Stimulated activated CD8-positive, alpha-beta memory T cell treated with anti-CD3 and anti-CD28 coated beads, Interleukin-7, amount 100 ng/mL, for 1 hour (primary cell): ENCODE measurements at places on chromosomes 3 and 15.

DNA sequence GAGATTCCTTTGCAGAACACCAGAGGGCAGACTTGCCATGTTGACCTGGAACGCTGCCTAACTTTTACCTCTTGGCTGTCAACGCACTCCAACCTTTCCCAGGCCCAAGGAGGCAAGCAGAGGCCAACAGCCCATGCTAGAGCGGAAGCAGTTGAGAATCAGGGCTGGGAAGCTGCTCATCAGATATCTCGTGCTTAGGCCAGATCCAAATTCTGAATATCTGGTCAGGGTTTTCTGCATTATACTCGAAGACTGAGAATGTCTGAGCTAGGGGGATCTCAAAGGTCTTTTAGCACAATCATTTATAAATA is 2.5 kb downstream of the XIRP1 start:
- DNase-seq = peak; percentile 27

GRCh38 chr3:10192953-10193691 is 28.4 kb downstream of the IRAK2 start:
- DNase-seq = no peak

- DNase-seq = no peak
Measured at GRCh38 chr15:72284781-72285180, 12.4 kb upstream of the PARP6 start.

GRCh38 chr3:38644016-38644661 is 5.3 kb downstream of the SCN5A start:
- no peak for DNase-seq

DNA sequence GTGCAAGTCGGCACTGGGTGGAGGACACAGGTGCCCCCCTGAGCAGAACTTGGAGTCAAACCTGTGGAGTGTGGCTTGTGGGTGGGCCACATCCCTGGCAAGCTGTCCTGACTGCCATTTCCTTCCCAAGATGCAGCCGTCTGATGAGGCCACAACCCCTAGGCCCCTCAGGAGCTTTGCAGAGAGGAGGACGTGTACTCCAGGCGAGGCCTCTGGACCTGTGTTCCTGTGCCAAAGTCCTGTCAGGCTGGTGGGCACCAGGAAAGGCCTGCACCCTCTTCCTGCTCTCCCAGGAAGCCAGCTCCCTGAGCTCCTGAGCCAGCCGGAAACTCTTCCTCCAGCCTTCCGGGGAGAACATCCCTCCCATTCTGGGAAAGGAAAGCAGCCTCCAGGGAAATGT is 48.5 kb downstream of the CMTM6 start:
- no peak for DNase-seq

GRCh38 chr3:134955874-134956273 is 160.8 kb downstream of the EPHB1 start:
- DNase-seq = no peak

GRCh38 chr3:39124876-39125840 is 17.7 kb downstream of the TTC21A start:
- DNase-seq = no peak

DNA sequence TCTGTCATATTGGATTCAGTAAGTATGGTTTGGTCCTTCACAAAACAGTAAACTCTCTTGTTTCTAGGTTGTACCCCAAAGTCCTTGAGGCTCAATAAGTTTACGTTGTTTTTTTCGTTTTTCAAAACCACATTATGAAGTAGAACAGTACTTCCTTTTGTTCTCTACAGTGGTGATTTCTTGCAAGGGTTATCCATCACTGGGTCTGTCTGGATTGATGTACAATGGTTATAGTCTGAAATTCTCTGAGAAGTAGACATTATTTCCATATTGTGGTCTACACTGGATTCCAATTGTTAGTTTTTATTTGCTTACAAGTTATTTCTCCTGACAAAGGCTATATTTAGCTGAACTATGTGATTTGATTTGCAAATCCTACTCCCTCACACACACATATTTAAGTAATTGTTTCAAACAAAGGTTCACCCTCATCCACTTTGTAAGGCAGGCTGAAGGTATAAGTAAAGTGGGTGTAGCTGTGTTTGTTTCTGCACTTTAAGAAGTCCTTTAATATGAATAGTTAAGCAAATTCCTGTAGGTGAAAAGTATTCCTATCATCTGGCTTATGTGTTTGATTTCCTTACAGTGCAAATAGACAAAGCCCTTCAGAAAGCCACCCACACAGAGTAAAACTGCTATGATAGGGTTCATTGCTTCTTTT is 64.2 kb upstream of the MME start:
- no peak for DNase-seq

DNA sequence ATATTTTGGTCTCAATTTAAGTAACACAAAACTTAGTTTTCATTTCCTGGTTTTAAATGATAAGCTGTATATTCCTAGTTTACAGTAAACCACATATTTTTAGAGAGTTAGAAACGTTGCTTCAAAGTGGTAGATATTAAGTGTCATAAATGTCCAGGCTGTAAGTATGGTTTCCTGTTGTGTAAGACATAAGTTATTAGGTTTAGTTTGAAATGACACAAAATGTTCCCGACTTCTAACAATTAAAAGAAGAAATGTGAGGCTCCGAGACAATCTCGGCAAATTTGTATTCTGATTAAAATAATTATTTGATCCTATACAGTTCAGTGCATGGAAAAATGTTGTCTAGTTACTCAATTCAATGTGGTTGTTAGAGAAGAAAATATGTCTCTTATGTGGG is 387.3 kb downstream of the EPHA3 start:
- DNase-seq = no peak

DNA sequence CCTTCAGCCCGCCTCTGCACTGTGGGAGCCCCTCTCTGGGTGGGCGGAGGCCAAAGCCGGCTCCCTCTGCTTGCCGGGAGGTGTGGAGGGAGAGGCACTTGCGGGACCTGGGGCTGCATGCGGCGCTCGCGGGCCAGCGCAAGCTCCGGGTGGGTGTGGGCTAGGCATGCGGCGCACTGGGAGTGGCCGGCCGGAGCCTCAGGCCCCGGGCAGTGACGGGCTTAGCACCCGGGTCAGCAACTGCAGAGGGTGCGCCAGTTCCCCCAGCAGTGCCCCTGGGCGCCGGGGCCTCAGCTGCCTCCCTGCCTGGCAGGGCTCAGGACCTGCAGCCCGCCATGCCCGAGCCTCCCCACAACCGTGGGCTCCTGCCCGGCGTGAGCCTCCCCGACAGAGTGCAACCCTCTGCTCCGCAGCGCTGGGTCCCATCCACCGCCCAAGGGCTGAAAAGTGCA is 98.9 kb upstream of the POU1F1 start:
- DNase-seq = no peak

GRCh38 chr3:43512754-43513404 is 108.9 kb downstream of the ANO10 start:
- no peak for DNase-seq

DNA sequence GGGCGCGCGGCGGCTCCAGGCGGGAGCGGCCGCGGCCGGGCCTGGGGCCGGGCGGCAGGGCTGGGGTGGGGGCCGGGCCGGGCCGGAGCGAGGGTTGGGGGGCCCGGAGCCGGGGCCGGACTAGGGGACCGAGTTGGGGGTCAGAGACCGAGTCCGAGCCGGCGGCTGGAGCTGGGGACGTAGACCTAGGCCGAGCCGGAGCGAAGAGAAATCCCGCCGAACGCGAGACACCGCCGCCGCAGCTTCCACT is 37.3 kb downstream of the HMCES start:
- DNase-seq = no peak

DNA sequence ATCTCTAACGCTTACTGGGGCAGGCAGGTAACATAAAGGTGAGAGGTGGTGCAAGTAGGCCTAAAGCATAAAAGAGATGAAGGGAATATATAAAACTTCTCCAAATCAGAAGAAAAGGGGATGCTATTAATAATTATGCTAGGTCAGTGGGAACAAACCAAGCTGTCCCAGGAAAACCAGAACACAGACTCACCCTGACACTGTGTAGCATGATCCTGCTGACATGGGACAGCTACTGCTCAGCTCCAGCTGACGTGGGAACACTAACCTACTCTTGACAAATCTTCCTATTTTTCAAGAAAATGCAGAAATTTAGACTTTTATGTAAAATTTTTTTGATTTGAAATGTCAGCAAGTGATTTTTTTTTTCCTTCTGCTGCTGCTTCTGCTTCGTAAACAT is 203.5 kb downstream of the KCNMB2 start:
- no peak for DNase-seq

GRCh38 chr15:29883126-29883525 is 60.9 kb upstream of the TJP1 start:
- DNase-seq = no peak

DNA sequence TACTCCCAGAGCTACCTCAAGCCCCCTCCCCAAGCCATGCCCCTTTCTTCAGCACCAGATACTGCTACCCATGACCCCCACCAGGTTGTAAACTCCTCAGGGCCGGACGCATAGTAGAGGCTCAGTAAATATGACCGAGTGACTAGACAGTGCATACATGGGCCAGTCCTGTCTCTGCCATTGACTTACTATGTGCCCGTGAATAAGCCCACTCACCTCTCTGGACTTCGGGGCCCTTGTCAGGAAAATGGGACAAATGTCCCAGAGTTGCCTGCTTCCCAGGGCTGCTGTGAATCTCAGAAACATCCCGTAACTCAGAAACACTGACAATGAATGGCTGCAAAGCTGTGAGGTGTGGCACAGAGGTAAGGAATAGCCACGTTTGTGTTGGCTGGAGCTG is 48.2 kb upstream of the FGD5 start:
- DNase-seq = no peak

DNA sequence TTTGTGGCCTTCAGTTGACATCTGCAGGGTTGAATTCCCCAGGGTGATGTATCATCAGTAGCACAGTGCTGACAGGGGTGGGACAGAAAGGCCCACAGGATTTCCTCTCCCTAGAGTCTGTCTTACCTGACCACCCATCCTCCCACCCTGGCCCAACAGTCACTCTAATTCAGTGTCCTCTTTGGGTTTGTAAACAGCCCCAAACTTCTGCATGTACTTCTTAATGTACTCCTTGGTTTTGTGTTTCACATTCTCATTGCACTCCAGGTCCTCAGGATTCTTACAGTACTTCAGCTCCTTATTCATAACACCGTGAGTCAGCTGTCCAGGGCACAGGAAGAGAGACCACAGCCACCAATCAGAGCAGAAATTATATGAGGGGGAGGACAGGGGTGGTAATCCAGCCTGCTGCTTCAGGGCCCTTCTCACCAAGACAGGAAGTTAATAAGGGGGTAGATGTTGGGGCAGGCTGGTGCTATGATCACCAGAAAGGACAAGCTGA is 37.5 kb downstream of the NBEAL2 start:
- DNase-seq = no peak

- DNase-seq = no peak
Measured at GRCh38 chr3:132268956-132269355, 48.3 kb upstream of the ACP3 start.

DNA sequence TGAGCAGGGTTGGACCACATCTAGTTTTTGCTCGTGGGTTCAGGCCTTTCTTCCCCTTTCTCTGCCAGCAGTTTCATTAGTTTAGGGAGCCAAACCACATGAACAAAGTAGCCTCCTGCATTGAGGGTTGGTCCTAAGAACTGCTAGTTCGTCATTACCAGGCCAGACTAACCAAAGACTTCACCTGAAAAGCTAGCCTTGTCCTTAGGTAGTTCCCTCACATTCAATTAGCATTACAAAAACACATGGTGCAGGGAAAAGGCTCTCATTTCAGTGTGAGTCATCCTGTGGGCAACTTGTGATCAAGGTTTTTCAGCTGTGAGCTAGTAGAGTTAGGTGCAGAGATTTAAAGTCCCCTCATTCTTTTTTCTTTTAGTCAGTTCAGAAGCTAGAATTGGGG is 279.3 kb upstream of the CTNNB1 start:
- no peak for DNase-seq

DNA sequence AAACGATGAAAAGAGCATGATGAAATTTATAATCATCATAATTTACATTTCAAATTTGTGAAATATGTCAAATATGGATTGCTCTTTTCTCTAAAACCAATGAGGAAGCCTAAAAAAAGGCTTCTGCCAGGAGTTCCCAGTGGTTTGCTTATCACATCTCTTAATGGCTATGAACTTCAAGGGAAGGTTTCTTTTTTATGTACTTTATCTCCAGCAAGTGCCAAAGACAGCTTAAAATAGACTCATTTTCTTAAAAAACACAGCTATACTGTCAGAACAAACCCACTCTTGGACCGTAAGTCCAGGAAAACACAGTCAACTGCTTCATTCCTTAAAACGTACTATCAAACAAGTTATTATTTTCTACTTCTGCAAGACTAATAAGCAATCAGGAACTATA is 80.2 kb downstream of the DLG1 start:
- DNase-seq = no peak

GRCh38 chr3:25658836-25659235 is 5.9 kb downstream of the TOP2B start:
- DNase-seq = no peak

- DNase-seq = no peak
Measured at GRCh38 chr3:9777694-9778021, 7.9 kb upstream of the CAMK1 start.

- no peak for DNase-seq
Measured at GRCh38 chr3:69866988-69867720, 127.9 kb downstream of the MITF start.

DNA sequence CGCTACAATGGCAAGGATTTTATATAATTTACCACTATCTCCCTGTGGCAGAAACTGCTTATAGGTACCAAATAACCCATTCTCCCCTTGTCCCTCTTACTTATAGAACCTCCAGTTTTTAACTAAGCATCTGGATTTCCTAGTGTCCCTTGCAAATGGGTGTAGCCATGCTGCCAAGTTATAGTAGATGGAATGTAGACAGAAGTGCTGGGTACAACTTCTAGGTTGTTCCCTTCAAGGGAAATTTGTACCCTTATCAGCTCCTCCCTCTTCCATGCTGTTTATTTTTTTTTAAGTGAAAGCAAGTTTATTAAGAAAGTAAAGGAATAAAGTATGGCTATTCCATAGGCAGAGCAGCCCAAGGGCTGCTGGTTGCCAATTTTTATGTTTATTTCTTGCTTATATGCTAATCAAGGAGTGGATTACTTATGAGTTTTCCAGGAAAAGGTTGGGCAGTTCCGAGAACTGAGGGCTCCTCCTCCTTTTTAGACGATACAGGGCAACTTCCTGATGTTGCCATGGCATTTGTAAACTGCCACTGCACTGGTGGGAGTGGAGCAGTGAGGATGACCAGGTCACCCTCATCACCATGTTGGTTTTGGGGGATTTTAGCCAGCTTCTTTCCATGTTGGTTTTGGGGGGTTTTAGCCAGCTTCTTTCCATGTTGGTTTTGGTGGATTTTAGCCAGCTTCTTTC is 40.1 kb upstream of the TM4SF19 start:
- no peak for DNase-seq

GRCh38 chr15:29046977-29047376 is 161.2 kb downstream of the APBA2 start:
- DNase-seq = no peak

DNA sequence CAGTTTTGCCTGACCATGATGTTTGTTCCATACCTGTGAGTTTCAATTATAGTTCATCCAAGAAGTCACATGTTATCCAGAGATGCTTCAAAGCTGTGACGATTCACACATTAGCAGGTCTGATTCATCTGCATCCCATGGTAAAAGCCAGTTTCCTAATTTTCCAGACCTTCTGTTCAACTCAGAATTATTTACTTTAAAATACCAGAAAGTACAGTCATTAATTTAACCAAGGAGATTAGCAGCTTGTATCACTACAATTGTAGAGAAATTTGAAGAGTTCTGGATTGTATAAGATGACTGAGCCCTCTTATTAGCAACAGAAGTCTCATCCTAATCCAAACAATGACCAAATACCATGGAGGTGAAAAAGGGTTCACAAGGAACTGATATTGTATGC is 76.1 kb upstream of the THBS1 start:
- DNase-seq = no peak
